ENCODE measurements at places on chromosomes 16 and 17.

GRCh38 chr17:2551493-2551892, 39.8 kb upstream of the METTL16 start:
- DNase-seq: no peak

DNA sequence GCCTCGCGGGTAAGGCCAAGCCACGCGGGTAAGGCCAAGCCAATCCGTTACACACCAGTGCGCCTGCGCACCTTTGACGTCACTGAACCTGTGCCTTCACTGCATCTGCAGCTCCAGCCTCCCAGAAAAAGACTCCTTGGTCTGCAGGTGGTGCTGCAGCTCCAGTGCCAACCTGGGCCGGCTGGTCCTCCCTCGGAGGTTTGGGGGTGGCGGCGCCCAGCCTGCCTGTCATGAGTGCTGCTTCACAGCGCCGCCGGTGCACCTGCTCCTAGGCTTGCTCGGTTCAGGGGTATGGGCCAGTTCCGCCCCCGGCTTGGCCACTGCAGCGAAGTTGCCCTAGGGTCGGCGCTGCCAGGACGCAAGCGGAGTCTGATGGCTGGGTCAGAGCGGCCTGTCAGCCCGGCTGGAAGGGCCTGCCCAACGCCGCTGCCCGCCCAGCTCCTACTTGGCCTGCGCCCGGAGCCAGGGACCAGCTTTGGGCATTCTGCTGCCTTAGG, 146.6 kb downstream of the USP22 start:
- peak; percentile 17 for DNase-seq

GRCh38 chr17:7867881-7868329, 10.1 kb downstream of the CYB5D1 start:
- DNase-seq: no peak

DNA sequence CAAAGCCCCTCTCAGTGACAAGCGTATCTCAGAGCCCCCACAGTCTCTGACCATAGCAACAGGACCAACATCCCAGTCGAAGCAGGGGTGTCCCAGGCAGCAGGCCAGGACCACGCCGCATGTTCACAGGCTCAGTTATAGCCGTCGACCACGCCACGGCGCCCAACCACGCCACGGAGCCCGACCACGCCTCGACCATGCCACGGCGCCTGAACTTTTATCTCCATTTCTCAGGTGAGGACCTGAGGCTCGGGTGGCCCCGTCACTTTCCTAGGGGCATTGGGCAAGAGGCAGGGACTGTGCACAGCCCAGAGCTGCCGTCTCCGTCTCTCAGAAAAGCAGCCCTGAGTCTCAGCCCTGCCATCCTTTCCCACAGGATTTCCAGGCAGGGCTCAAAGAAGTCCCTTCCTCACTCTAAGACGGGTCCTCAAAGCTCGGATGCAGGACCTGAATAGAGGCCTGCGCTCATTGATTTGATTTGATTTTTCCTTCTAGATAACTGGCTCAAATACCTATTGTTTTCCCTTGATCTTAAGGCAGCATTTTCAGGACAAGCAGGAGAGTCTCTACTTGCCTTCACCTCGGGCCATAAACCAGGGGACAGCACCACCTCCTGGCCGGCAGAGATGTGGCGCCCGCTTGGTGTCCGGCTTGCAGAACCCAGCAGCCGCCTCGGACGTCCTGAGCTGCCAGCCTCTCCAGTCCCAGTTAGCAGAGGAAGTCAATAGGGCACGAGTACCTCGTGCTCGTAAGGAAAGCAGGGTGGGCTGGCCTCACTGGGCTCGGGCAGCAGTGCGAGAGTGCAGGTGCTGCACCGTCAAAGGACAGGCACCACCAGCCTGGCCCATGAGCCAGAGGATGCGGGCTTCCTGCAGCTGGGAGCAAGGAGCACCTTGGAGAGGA, 38.8 kb downstream of the C16orf95 start:
- peak; percentile 87 for DNase-seq

DNA sequence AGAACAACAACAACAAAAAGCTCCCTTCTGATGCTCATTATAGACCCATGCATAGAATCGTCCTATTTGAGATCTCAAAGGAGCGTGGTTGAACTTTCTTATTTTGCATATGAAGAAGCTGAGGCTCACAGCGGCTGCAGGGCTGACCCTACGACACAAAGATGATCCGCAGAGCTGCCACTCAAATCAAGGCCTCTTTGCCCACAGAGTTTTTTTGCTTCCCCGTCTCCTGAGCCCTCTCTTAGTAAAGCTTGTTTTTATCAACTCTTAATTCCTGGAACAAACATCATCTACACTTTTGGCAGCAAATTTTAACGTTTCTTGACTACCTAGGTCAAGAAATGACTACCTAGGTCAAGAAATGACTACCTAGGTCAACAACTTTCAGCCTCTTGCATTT, 73.7 kb downstream of the C16orf95 start:
- no peak for DNase-seq

- no peak for DNase-seq
These were observed 3.8 kb upstream of the NAT9 start for GRCh38 chr17:74779948-74780400.

GRCh38 chr17:13583996-13584700, 17.6 kb downstream of the HS3ST3A1 start:
- no peak for DNase-seq

- DNase-seq: no peak
These were observed 744 bp downstream of the SALL1 start for GRCh38 chr16:51150165-51150887.

DNA sequence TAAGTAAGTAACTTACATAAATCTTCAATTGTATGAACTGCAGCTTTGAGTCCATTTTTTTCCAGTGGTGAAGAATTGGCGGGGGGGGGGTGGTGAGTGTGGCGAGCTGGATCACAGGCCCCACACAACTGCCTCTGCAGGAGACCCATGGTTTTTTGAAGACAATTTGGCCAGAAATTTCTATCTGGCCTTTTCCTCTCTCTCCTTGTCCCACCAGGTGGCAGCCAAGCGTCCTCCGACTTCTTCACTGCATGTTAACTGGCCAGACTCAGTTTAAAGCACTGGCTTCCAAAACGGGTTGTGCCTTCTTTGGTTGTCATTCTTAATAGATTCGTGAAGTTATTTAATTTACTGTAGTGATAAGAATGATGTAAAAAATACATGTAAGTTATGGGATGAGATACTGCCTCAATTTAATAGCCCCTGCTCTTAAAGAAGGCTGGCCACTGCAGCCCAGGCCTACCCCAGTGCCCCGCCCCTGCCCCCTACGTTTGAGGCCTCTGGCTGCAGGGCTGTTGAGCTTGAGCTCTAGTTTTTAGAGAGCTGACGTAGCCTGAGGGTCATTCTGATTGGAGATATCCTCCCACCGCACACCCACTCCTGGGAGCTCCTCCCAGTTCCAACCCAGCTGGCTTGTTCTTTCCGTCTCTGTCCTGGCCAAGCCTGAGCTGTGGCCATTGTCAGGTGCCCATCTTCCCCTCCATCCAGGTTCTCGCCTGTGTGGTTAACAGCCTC, 36.4 kb downstream of the AKAP1 start:
- peak; percentile 59 for DNase-seq

DNA sequence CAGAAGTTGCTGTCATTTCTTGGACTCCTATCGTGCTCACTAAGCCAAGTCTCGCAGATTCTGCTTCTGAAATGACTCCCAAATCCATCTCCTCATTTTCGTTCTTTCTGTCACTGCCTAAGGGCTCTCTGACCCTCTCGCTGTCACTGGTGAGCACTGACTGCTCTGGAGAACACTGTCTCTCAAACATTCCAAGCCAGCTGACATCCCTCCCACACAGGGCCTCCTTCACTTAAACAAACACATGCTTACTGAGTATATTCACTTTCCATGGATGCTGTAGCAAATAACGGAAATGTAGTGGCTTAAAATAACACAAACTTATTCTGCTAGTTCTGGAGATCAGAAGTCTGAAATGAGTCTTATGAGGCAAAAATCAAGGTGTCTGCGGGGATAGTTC, 18.8 kb downstream of the CACNG1 start:
- peak; percentile 18 for DNase-seq

- DNase-seq: no peak
These were observed 70.3 kb downstream of the PMP22 start for GRCh38 chr17:15194859-15195277.

DNA sequence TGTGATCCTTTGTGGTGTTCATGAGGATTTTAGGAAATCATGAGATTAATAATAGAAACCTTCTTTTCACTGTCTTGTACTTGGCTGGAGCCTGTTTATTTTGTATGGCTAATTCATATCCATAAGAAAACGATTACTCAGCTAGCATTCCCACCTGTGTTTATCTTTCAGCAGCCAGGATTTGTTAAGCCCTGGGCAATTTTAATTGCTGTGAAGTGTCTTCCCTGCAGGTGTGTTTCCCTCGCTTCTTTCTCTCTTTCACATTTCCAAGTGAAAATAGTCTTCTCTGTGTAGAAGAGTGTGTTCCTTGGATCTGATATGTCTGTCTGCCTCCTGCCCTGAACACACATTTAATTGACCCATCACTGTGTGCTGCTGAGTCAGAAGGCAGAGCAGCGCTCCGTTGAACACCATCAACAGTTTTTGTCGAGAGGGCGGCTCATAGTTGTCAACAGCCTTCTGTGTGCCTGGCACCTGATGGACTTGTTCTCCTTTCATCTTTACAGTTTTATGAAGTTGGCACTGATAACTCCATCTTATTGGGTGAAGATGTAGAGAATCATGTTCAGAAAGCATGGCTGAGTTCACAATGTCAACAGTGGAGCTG, 83.2 kb downstream of the SPECC1 start:
- no peak for DNase-seq

DNA sequence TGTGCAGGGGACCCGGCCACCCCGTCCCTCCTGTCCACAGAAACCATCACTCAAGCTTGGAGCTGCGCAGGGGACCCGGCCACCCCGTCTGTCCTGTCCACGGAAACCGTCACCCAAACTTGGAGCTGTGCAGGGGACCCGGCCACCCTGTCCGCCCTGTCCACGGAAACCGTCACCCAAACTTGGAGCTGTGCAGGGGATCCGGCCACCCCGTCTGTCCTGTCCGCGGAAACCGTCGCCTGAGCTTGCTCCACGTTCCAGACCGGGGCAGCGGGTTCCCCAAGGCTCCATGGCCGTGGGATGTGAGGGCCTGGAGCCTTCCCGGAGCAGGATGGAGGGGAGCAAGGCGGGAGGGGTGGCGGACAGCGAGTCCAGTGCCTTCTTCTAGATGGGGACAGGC, 25.2 kb downstream of the SOX8 start:
- DNase-seq: no peak

Measured in fibroblast of pulmonary artery (primary cell).